ENCODE measurements at places on chromosomes 4 and X.

- DNase-seq: no peak
These were observed 44.4 kb downstream of the NR3C2 start for GRCh38 chr4:148397771-148398170.

- no peak for DNase-seq
These were observed 825.6 kb upstream of the INTU start for GRCh38 chr4:126807132-126807531.

DNA sequence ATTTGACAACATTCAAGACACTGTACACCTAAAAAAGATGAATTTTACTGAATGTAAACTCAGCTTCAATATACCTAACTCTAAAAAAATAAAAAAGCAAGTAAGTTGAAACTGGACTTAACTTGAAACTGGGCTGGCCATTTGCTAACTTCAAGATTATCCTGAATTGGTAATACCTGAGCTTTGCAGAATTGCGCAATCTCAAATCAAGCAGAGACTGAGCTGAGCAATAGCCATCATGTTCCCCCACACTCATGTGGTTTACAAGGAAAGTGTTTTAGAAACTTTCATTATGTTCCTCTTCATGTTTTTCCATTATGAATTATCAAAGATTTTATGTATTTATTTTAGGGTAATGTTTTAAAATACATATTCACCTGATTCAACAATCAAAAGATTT is 38.7 kb downstream of the ANXA5 start:
- DNase-seq: no peak

DNA sequence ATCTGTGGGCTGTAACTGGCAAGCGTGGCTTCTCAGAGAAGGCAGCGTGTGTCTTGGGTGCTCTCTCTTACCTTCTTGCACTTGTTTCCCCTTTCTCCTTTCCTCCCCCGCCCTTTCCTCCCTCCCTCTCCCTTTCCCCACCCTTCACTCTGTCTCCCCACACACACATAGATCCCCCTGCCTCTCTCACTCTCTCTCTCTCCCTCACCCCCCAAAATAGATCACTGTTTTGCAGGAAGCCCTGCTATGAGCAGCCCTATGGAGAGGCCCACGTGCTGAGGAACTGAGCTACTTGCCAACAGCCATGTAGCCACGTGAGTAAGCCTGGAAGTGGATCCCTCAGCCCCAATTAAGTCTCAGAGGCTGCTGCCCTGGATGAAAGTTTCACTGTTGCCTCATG is 4.3 kb upstream of the PNMA6E start:
- DNase-seq: no peak

- DNase-seq: no peak
These were observed 213.1 kb upstream of the FAT1 start for GRCh38 chr4:186936496-186937375.

GRCh38 chr4:108119199-108119800 is 49.4 kb downstream of the LEF1 start:
- DNase-seq: no peak

- no peak for DNase-seq
These were observed 52.0 kb upstream of the ATOH1 start for GRCh38 chr4:93776386-93777080.

DNA sequence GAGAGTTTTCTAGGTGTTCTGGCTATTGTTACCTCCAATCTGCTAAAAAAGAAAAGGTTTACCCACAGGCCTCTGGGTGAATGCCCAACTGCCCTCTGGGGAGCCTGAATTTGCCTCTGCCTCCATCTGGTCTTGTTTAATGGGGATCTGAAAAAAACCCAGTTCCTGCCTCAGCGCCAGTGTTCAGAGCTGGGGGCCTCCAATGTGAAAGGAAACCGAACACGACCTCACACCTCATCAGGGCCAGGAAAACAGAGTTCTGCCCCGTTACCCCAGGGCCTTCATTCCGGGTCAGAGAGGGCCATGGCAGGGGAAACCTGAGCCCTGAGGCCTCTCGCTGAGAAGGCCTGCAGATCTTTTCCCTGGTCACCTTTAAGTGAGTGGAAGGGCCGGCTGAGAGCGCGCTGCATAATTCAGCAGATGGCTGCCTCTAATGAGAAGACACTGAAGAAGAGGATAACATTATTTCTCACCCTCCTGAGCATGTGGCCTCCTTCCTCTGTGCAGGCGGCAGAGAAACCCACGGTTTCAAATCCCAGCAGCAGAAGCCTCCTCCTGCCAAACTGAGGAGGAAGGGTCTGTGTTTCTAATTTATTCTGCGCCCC is 6.8 kb downstream of the SEPTIN6 start:
- no peak for DNase-seq

GRCh38 chr4:122536001-122536400 is 79.5 kb upstream of the IL2 start:
- no peak for DNase-seq

DNA sequence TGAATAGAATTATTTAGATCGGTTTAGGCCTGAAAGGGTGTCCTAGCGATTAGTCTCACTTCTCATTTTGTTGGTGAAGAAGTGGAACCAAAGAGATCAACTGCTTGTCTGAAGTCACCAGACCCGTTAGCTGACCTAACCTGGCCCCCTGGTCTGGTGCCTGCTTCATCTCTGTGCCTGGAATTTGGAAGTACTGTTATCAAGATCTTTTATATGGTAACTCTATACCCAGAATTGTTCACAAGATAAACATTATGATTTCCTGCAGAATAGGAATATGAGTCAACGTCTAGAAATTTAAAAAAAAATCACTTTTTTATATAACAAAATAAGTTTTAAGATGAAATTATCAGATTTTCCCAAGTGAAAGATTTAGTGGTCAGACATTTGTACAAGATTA is 37.2 kb downstream of the LRP2BP start:
- DNase-seq: no peak

GRCh38 chrX:39487166-39487968 is 610.4 kb downstream of the BCOR start:
- DNase-seq: no peak

GRCh38 chrX:101677028-101677427 is 17.4 kb upstream of the ARMCX2 start:
- no peak for DNase-seq

- DNase-seq: no peak
These were observed 47.2 kb upstream of the MXRA5 start for GRCh38 chrX:3393581-3394111.

DNA sequence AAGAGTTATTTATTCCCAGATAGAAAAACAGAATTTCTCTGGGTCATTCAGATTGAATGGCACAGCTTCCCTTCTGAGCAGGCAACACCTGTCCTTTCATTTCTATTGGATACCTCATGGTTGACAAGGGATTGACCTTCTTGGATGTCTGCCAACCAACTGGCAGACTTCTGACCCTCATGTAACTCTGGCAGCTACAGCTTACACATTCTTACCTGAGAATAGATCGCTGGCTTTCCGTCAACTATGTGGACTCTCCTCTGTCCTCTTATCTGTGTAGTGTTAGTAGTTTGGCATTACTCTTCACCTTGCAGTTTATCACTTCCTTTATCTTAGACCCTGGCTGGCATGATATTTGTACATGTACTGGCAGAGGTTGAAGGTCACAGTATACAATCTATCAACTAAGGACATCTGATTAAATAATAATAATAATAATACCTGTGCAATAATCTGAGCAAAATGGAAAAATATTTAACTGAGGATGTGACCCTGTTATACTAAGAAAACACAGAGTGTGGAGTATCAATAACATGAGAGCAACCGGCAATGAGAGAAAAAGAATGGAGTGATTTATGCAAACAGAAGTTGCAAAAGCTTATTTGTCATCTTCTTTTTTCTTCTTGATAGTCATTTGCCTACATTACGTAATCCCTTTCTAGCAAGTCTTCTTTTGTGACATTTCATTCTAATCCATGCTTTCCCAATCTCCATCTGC is 1118.2 kb downstream of the ARAP2 start:
- DNase-seq: no peak

GRCh38 chrX:40176351-40177116 is 78.8 kb upstream of the BCOR start:
- DNase-seq: no peak

GRCh38 chr4:56880572-56880971 is 27.1 kb upstream of the REST start:
- DNase-seq: no peak

GRCh38 chr4:142088906-142089305 is 452.5 kb downstream of the IL15 start:
- DNase-seq: no peak

DNA sequence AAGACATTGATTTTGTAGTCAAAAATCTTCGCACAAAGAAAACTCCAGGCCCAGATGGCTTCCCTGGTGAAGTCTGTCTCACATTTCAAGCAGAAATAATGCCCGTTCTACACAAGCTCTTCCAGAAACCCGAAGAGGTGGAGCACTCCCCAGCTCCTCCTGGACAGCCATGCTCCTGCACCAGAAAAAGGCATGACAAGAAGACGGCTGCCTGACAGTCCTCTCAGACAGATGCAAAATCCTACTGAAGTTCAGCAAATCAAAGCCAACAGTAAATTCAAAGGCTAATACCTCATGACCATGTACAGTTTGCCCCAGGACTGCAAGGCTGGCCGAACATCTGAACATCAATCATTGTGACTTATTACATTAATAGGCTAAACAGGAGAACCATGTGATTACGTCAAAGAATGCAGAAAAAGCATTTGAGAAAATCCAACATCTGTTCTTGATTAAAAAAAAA is 30.8 kb upstream of the MXD4 start:
- no peak for DNase-seq

DNA sequence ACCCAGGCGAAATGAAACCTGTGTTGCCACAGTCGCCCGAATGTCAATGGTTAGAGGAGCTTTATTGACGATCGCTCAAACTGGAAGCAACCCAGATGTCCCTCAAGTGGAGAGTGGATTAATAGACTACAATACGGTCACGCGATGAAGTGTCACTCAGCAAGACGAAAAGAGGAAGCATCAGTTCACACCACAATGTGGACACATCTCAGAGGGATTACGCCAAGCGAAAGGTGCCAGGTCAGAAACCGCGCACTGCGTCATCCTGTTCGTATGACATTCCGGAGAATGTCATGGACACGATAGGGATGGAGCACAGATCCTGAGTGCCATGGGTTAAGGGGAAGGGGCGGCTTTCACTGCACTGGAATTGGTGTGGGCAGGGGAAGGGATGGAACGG is 111.7 kb downstream of the HMX1 start:
- no peak for DNase-seq

DNA sequence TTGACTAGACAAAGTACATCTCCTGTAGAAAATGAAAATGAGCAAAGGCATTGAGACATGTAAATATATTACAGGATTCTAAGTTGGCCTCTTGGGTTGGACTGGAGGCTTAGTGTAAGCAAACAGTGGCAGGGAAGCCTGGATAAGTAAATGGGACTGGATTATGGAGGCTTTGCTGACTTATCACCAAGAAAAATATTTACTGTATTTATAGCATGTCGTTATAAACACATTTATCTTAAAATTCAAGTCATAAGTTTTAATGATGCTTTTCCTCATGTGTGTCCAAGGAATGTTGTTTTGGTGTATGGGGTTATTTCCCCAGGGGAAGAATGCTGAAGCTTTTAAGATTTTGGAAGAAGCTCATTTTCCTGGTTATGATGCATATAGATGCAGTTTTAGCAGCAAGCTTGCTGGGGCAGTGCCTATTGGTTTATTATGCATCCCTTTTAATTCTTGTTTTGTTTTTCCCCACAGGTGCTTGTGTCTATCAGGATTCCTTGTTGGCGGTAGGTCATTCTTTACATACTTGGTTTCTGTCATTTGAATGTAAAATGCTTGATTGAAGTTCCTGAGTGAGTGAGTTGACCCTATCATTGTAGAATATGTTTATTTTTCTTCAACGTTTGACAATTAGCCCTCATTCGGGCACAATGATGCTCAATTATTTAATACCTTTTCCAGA is 8.5 kb downstream of the FRAS1 start:
- DNase-seq: no peak

DNA sequence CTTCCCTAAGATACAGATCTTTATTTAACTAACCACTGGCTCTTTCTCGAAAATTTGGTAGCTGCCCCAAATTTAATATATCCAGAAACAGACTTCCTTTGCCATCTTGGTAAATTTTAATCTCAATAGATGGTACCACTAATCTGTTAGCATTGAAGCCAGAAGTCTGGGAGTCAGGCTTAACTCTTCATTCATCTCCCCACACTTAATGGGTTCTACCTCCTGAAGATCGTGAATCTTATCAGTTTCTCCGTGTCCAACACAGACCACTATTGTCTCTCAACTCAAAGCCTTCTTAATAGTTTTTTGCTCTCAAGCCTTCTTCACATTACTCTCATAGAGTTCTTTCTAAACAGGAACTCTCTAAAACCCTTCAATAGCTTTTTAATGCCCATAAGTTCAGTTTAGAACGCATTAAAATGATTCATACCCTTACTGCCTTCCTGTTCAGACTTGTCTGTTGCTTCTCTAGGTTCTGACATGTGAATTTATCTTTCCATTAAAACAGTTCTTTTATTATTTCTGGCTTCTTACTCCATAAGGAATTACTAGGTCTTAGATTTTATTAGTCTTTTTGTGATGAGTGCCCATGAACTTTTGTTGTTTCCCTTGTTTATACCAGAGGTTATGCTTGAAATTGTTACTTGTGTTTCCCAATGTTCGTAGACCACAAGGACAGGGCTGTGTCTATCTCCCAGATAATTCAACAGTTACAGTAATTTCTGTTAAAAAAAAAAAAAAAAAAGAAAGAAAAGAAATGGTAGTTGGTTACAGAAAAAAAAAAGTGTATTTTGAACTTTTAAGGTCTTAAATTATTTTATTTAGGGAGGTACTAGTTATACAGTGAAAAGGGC is 54.7 kb downstream of the SMARCAD1 start:
- DNase-seq: no peak

DNA sequence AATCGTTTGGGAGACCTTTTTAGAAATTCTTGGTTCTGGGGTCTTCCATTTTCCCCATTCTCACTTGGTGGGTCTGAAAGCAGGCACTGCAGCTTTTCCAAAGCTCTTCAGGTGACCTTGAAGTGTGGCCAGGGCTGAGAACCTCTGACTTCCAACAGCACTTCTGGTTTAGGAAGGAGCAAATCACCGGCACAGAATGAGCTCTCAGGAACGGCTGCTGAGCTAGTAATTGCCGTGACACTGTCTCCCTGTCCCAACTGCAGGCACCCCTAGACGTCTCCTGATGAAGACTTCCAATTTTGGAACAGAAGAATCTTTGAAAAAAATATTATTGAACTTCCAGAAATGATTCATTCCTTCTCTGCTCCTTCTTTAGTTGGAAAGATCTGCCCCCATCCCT is 31.3 kb downstream of the CD38 start:
- no peak for DNase-seq

GRCh38 chrX:69298466-69299140 is 133.3 kb upstream of the PJA1 start:
- DNase-seq: no peak

DNA sequence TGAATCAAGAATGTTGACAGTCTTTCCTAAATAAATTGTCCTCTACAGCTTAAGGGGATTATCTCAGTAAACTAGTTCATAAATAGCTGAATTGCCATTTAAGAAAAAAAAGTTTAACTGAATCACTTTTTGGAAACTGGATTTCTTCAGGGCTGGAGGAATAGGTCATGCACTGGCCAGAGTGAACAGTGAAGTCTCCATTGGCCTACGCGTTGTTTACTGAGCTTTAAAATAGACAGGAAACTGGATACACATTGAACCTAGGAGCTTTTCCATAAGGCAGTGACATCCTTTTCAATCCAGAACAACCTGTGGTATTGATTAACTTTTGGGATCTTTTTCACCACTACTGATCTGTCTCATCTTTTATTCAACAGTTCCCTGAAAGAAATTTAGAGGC is 58.0 kb downstream of the COL4A6 start:
- no peak for DNase-seq

GRCh38 chr4:94940520-94940908 is 182.8 kb downstream of the BMPR1B start:
- DNase-seq: no peak
